Stimulated activated CD8-positive, alpha-beta memory T cell treated with anti-CD3 and anti-CD28 coated beads, Interleukin-4, amount 100 ng/mL, for 4 hours (primary cell): ENCODE measurements at places on chromosomes 11 and 22.

GRCh38 chr11:94089341-94089740 is 39.3 kb upstream of the PANX1 start:
- DNase-seq: no peak

- DNase-seq: no peak
These were observed 253.2 kb downstream of the TBC1D22A start for GRCh38 chr22:47015589-47016178.

GRCh38 chr11:38818720-38819119 is 2220.7 kb upstream of the RAG2 start:
- no peak for DNase-seq

DNA sequence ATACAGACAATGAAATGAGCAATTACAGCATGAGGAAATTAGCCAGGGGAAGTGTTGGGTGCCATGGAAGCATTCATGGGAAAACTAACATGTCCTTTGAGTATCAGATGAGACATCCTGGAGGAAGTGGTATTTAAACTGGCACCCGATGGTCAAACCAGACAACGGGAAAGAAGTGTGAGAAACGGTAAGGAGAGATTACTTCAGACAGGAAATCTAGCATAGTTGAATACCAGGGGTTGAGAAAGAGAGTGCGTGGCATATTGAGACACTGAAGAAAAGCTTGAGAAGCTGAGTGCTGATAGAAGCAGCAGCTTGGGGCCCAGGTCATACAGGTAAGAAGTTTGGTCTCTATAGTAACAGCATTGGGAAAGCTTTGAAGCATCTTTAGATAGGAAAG is 175.3 kb downstream of the C11orf87 start:
- no peak for DNase-seq

DNA sequence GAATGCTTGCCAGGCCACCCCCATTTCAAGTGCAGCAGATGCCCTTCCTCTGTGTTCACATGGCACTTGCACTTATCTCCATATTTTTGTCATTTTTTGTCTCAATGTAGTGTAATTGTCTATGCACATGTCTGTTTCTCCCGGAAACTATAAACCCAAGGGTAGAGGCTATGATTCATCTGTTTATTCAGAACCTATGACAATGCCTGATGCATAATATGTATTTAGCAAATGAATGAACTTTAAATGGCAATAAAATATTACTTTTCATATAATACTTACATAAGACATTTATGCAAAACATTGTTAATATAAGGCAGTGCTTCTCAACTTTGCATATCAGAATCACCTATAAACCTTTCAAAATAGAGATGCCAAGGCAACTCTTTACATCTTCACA is 6.7 kb downstream of the PAK1 start:
- DNase-seq: no peak

DNA sequence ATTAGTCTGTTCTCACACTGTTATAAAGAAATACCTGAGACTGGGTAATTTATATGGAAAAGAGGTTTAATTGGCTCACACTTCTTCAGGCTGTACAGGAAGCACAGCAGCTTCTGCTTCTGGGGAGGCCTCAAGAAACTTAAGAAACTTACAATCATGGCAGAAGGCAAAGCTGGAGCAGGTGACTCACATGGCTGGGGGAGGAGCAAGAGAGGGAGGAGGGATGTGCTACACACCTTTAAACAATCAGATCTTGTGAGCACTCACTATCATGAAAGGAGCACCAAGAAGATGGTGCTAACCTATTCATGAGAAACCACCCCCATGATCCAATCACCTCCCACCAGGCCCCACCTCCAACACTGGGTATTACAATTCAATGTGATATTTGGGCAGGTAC is 381.6 kb downstream of the ETS1 start:
- DNase-seq: no peak

DNA sequence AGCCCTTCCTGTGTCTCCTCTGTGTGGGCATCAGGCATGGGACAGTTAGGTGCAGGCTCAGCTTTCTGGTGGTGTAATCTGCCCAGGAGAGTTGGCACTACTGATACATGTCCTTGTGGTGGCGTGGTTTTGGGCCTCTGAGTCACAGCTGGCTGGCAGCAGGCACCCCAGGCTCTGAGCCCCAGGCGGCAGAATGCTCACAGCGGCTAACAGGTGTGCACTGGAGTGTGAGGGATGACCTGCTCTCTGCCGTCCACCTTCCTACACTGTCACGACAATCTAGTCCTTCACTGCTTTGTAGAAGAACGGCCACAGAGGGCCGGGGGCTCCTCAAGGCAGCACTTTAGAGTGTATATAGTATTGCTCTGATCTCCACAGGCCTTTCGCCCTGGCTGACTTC is 100.3 kb upstream of the PITPNB start:
- DNase-seq: no peak

- no peak for DNase-seq
These were observed 151.0 kb downstream of the BBOX1 start for GRCh38 chr11:27191639-27192038.

DNA sequence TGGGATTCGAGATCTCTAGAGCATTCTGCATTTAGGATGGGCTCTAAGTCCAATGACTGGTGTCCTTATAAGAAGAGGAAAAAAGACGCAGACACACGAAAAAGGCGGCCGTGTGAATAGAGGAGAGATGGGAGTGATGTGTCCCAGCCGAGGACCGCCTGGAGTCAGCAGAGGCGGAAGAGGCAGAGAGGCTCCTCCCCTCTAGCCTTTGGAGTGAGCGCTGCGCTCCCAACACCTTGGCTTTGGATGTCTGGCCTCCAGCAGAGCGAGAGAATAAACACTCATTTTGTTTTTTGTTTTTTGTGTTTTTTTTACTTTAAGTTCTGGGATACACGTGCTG is 83.0 kb upstream of the RTL6 start:
- DNase-seq: no peak

GRCh38 chr11:133163463-133164419 is 368.6 kb downstream of the OPCML start:
- DNase-seq: no peak

DNA sequence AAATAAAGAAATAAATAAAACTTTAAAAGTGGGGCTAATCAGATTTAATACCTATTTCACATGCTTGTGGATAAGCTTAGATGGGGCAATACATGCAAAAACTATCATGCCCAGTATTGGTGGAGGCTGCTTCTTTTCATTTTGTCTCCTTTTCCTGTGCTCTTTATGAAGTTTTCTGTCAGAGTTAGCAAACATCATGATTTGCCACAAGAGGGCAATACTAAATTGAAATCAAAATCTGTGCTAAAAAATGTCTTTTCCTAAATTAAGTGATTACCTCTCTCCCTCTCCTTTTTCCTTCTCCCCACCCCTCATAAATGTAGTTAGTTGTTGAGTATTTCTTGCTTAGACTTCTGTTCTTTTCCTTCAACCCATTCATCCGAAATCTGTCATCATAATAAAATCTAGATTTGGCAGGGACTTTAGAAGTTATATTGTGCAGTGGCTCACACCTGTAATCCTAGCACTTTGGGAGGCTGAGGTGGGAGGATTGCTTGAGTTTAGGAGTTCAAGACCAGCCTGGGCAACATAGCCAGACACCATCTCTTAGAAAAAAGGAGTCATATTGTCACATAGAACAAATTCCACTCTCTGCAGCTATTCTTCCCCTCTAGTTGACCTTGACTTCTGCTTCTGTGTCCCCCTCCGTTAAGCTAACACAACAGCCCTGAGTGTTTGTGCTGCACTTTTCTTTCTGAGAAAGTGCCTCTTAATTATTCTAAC is 4.7 kb upstream of the ARHGAP42 start:
- no peak for DNase-seq

GRCh38 chr11:69496202-69496557 is 14.7 kb downstream of the LINC01488 start:
- no peak for DNase-seq

DNA sequence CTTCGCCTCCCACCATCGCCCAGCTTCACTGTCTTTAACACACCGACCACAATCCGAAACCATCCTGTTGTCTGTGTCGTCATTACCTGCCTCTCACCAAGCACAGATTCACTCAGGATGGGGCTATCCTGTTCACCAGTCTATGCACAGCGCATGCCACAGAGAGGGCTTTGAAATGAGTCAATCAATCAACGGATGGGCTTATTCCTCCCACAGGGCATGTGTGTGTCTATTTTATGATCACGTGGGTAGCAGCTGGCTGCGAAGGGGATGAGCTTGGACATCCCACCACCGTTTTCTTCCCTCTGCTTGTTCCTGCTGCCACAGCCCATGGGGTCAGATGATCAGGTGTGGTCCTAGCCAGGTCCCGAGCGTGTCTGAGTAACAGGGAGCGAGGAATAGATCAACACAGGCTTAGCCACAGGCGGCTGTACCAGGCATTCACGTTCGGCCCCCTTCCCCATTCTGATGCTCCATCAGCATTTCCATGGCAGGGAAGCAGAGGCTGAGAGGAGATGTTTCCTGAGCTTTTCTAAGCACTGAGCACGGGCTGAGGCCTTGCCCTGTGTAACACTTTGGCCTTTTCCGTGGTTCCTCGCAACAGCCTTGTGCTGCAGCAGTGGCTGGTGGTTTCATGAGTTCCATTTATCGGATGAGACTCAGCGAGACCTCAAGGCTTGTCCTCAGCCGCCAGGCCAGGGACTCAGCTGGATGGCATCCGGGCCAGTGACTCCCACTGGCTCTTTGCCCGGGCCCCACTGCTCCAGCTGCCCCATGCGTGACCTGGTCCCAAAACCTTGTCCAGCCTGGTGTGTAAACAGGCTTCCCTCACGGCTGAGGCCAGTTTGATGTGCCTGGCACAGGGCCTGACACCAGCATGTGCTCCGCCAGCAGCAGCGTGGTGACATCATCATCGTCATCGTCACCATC is 48.1 kb upstream of the FGF3 start:
- DNase-seq: no peak

DNA sequence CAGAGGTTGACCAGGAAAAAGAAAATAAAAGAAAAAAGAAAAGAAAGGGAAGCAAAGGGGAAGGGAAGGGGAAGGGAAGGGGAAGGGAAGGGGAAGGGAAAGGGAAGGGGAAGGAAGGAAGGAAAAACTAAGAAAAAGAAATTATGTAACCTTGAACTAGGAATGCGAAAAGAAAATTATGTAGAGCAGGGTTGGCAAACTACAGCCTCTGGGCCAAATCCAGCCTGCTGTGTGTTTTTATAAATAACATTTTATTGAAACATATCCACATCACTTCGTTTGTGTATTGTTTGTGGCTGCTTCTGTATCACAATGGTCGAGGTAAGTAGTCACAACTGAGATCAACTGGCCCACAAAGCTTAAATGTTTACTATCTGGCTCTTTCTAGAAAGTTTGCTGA is 56.7 kb downstream of the CLPB start:
- DNase-seq: no peak

DNA sequence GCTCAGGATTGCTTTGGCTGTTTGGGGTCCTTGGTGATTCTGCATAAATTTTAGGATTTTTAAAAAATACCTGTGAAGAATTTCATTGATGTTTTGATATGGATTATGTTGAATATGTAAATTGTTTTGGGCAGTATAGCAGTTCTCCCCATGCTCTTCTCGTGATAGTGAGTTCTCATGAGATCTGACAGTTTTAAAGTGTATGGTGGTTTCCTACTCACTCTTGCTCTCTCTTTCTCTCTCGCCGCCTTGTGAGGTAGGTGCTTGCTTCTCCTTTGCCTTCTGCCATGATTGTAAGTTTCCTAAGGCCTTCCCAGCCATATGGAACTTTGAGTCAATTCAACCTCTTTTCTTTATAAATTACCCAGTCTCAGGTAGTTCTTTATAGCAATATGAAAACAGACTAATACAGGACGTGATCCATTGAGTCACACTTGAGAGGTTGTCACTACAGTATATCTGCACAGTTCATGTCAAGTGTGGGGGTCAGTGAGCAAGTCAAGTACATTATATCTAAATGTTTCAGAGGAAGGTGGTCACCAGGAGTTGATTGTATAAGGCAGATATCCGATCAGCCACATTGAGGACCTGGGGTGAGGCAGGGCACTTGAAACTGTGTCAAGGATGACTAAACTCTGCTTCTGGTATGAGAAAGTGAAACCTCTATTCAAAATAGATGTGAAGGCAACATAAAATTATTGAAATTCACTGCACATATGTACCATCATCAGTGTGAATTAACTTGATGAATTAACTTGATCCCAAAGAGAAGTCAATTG is 70.7 kb upstream of the CCDC179 start:
- no peak for DNase-seq

DNA sequence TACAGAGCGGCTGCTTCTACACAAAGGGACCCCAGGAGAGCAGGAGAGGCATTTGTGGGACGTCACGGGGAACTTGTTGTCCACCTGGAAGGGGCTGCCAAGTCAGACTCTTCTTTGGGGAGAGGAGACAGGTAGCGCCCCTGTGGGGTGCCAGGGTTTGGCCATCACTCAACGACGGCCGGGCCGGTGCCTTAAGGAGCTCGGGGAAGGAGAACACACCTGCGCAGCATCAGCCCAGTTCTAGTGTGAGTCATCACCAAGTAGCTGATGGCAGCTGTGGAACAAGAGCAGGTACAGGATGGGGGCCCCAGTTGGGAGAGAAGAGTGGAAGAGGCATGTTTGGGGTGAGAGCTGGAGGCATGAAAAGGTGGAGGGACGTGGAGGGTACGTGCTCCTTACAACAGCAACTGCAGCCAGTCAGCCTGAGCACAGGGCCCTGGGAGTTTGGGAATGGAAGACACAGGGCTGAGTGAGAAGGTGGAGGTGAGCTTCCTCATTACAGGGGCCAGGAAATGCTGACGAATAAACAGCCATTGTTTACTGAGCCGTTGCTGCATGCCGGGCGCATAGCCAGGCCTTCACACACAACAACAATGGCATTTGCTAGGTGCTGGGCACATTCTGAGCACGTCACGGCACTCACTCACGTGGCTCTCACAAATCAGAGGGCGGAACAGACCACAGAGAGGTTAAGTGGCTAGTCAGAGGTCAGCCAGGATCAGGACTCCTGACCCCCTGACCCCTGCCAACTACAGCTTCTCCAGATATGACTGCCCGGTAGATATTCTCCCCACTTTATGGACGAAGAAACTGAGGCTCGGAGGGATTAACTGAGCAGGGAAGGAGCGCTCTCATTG is 29.1 kb upstream of the TP53I11 start:
- no peak for DNase-seq

GRCh38 chr11:109130910-109131309 is 291.1 kb upstream of the C11orf87 start:
- DNase-seq: no peak

GRCh38 chr11:134574425-134574824 is 162.4 kb upstream of the B3GAT1 start:
- DNase-seq: no peak

- DNase-seq: no peak
These were observed 801.7 kb downstream of the BRD1 start for GRCh38 chr22:49025791-49026493.

DNA sequence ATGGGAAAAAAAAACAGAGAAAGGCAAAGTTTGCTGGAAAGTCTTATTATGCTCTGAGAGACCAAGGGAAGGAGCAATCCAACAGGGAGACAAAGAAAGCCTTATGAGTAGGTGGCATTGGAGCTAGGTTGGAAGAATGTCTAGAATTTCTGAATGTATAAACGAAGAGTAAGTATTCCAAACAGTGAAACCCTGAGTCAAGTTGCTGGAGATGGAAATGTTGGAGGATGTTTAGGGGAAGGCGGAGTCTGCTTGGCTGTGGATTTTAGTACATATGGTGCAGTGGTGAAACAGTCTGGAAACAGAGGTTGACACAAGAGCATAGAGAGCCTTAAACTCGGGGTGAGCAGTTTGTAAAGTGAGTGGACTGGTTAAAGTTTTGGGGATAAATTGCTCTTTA is 314.8 kb upstream of the CADM1 start:
- DNase-seq: no peak
